ENCODE measurements at places on chromosomes 13 and 19.

- no peak for DNase-seq
Observed at GRCh38 chr13:102002287-102002686, 399.6 kb downstream of the FGF14 start.

GRCh38 chr13:80783926-80784565 lies 443.1 kb upstream of the SPRY2 start:
- no peak for DNase-seq

DNA sequence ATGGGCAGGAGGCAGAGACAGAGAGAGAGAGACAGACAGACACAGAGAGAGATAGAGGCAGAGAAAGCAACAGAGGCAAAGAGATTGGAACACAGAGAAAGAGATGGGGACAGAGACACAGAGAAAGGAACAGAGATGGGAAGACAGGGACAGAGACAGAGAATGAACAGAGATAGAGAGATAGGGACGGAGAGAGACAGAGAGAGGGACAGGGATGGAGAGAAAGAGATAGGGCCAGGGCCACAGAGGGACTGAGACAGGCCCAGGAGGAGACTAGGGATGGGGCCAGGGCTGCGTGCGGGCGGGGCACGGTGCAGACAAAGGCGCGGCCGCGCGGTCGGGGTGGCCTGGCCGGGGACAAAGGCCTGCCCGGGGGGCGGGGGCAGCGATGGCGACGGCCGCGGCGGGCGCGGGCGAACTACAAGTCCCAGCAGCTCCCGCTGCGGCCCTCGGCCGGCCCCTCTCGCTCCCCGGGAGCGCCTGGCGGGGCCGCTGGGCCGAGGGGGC lies at the start of gene ZNF358:
TSS of gene ZNF358 (plus strand) at position 459 of the 507 bp plus-strand sequence. CDS start 3,140 bp downstream, outside the sequence.
- DNase-seq = peak; percentile 75

- DNase-seq = no peak
Observed at GRCh38 chr19:44282846-44283245, 22.0 kb downstream of the ZNF235 start.

GRCh38 chr19:13899393-13899792 lies 6.5 kb downstream of the BRME1 start:
- no peak for DNase-seq

GRCh38 chr13:38180126-38180525 lies 169.5 kb upstream of the UFM1 start:
- no peak for DNase-seq

DNA sequence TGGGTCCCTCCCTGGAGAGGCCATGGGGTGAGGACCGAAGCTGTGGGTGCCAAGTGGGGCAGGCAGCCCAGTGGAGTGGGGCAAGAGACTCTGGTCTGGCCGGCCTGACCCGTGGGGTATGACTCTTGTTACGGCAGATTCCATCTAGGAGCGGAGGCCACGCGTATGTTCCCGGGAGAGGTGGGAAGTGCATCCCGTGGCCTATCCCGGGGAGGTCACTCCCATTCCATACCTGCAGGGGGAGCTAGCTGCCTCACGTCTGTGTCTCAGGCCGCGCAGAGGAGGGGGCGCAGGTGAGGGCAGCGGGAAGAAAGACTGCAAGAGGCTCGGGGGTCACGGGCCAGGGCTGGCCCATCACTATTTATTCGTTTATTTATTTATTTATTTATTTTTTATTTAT lies 4.9 kb downstream of the CSNK1G2 start:
- DNase-seq = peak; percentile 65

- DNase-seq = no peak
Observed at GRCh38 chr19:47022541-47023447, 3.2 kb downstream of the NPAS1 start.

- DNase-seq = no peak
Observed at GRCh38 chr19:28067882-28068281, 1145.1 kb downstream of the UQCRFS1 start.

- no peak for DNase-seq
Observed at GRCh38 chr13:38648912-38649311, 38.0 kb upstream of the FREM2 start.

- no peak for DNase-seq
Observed at GRCh38 chr13:22693691-22694090, 487.1 kb upstream of the SGCG start.

DNA sequence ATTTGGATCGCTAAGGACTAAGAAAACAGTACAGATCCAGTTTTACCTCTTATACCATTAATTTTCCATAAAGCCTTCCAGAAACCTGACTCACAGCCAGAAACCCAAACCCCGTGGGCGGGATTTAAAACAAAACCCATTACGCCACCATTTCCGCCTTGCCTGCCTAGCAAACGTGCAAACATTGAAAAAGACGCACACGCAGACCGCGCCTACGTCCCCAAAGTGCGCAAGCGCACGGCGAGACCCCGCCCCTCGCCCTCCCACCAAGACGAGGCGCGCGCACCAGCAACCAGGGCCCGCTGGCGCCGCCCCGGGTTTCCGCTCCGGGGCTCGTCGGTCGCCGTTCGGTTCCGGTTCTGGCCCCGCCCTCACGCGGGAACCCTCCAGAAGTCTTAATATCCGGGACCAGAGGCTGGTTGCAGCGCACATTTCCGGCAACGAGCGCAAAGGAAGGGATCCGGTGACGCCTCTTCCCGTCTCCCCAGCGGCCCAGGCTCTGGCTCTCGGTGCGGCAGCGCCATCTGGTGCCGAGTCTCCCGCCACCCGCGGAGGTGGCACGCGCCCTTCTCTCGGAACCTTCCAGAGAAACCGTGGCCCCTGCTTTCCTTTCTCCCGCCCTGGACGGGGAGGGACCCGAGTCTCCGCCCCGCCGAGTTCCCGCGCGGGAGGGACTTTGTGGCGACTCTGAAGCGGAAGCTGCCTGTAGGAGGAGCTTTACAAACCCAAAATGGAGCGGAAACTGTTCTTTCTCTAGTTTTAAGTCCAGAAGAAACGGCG lies 256.9 kb upstream of the STARD13 start:
- DNase-seq = peak; percentile 98

- no peak for DNase-seq
Observed at GRCh38 chr19:1055886-1056620, 10.9 kb upstream of the ARHGAP45 start.

DNA sequence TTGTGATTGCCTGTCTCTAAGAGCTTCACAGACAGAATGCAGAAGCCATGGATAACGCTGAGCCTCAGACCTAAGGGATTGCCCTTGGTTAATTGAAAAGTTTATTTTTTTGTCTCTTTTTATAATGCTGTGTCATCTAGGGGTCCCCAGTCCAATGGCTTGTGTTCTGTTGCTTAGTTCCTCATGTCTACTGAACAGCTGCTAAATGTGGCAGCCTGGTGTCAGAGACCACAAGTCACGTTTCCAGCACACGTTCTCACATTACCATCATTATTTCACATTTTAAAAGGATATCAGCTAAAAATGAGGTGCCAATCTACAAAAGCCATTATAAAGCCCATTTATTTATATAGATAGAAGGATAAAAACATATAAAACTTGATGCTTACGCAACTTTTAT lies 1362.0 kb downstream of the PCDH9 start:
- no peak for DNase-seq

- DNase-seq = no peak
Observed at GRCh38 chr19:58166268-58166667, 15.7 kb upstream of the ZNF329 start.

DNA sequence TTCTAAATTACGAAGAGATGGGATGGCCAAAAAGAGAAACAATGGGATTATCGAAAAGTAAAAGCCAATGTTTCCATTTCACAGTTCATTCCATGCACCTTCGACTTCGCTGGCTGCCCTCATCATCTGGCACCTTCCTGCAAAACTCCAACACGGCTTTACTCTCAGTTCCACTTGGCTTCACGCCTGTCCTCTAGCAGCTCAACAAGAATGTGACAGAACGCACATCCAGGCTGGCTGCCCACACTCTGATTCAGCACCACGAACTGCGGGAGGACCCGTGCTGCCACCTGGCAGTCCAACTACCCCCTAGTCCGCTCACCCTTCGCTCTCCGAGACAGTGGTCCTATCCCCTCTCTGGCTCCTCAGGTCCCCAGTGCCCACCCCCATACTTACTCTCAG lies 11.7 kb downstream of the ATP7B start:
- no peak for DNase-seq

DNA sequence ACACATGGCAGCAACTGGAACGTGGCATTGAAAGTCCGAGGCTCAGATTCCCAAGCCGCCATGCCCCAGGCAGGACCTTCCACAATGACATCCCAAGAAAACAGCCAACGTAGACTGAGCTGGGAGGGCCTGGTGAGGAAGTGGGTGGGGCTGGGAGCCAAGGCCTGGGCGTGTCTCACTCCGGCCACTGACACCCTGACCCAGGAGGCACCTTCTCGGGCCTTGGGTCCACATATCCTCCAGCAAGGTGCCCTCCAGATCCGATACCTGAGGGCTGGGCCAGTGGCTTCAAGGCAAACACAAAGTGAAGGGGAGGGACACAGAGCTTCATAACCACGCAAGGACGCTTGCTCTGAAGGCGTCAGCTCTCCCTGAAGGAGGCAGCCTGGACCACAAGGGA lies 43.0 kb downstream of the RAB20 start:
- no peak for DNase-seq

DNA sequence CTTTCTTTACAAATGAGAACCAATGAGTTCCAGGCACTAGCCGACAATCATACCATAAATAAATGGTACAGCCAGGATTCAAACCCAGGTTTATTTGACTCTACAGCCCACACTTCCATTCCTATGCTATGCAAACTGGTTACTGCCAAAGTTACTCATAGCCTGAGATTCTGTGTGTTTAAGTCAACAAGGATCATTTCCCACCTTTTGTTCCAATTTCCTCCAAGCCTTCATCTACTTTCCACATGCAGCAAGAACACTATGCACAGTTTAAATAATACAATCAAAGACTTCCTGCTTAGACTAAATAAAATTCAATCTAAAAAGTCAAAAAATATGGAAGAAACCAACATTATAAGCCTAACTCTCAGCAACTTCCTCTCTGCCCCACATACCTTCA lies 59.2 kb upstream of the KLF12 start:
- no peak for DNase-seq

DNA sequence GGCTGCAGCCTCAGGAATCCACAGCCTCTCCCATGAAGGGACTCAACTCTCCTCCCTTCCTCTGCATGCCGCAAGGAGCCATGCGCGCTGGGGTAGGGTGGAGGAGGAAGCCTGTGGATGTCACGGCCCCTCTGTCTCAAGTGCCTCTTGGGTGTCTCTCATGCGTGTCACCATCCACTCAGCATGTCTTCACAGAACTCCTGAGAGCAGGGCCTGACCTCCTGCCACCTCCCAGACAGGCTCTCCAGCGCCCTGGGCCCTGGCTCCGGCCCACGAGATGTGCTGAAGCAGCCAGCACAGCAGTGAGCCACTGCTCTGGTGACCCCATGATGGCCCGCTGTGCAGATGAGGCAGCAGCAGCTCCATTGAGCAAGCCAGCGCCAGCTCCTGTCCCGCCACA lies 25.9 kb upstream of the SPACA7 start:
- no peak for DNase-seq

DNA sequence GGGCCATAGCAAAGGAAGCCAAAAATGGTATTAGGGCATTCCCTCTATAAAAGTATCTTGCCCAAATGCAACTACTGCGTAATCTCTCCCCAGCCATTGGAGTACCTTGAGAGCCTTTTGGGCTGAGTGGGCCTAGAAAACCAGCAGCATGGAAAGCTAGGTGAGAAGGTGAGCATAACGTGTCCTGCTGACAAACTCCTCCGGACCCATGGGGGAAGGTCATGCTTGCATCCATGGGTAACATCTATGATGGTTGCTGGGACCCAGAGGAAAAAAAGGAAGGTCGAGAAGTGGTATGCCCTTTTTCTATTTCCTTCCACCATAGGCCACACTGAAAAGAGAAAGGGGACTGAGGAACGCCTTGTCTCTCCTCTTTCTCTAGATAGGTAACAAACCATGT lies 57.4 kb downstream of the ZNF728 start:
- no peak for DNase-seq

GRCh38 chr19:46861691-46862502 lies 1.1 kb downstream of the ARHGAP35 start:
- DNase-seq = peak; percentile 49

GRCh38 chr13:109130093-109130835 lies 500.9 kb downstream of the MYO16 start:
- no peak for DNase-seq

GRCh38 chr13:95411428-95412040 lies 110.3 kb upstream of the ABCC4 start:
- DNase-seq = no peak

- no peak for DNase-seq
Observed at GRCh38 chr13:50282016-50282415, 266.8 kb downstream of the KCNRG start.

DNA sequence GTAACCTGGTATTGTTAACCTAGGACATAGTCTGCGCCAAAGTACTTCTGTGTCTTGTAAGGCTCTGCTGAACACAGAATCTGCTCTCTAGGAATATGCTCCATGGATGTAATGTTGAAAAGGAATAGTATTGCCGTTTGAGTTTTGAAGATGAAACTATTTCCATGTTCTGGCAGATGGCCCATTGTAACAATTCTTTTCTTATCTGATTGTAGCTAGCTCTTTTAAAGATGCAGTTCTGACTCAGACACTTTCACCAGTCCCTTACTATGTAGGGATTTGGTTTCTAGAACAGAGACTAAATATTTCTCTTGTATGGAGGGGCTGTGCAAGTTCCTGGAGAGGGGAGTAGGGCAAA lies 185.6 kb downstream of the MTUS2 start:
- no peak for DNase-seq

DNA sequence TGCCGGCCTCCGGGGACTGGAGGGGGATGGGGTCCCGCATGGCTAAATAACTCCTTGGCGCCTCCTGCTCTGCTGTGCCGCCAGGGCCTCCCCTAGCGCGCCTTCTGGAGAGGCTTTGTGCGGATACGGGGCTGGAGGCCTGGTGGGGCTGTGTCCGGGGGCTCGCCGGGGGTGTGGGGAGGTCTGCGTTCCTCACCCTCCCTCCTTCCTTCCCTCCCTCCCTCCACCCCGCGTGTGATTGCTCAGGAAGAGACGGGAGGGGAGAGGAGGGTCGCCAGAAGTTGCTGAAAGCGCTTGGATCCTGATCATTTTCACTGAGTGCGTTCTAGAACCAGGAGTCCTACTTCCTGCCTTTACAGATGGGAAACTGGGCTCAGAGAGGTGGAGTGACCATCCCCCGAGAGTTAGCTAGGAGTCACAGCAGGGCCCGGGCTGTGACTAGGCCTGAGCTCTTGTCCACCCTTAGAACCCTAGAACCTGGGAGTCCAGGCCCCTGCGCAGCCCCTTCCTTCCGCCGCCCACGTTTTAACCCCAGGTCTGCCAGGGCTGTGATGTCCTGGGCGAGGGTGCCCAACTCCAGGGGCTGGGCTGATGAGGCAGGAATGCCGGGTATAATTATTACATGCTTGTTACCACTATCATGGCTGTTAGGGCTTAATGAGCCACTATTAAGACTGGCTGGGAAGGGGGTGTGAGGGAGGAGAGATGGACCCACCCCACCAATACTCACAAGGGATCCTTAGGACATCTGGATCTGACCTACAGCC lies 782 bp upstream of the JUND start:
- peak; percentile 76 for DNase-seq

GRCh38 chr13:21338156-21338555 lies 120.9 kb downstream of the ZDHHC20 start:
- DNase-seq = no peak

DNA sequence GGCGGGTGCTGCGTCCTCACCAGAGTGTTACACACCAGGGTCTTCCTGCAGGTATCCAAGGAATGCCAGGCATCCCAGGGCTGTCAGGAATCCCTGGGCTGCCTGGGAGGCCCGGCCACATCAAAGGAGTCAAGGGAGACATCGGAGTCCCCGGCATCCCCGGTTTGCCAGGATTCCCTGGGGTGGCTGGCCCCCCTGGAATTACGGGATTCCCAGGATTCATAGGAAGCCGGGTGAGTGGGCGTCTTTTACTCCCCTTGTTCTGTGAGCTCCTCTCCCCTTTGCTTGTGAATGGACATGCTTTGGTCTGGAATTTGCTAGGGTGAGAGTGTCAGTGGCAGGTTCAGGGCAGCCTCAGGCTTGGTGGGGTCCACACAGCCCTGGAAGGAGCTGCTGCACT lies 75.9 kb downstream of the RAB20 start:
- DNase-seq = no peak

Measured in ovary (tissue), 10 donors.